Airway epithelial cell (primary cell): ENCODE measurements at places on chromosomes 6 and 20. TPM values are rescaled to one million over a fixed set of nuclear protein-coding genes. Genes with fewer than 3 reads are reported as not detected.

EPPIN gene
- not detected in 2 replicates for total RNA-seq

LCA5 gene
- total RNA-seq = 1.3 and 2.5 TPM in 2 replicates

BLOC1S5 gene
- total RNA-seq = 6.1 and 8.7 TPM in 2 replicates

GFRAL gene
- not detected in 2 replicates for total RNA-seq

KHDC1 gene
- total RNA-seq = 1.4 and 1.7 TPM in 2 replicates

CCN5 gene
- total RNA-seq = 0.28 and 0.63 TPM in 2 replicates

RSPO3 gene
- not detected in 2 replicates for total RNA-seq

MGME1 gene
- total RNA-seq = 14.6 and 15.2 TPM in 2 replicates

CCM2L gene
- total RNA-seq = not detected in 2 replicates

ECT2L gene
- total RNA-seq = not detected in 2 replicates

ARFGAP1 gene
- total RNA-seq = 44.6 and 46.3 TPM in 2 replicates

IMPG1 gene
- total RNA-seq = not detected in 2 replicates

CD24 gene
- total RNA-seq = 871 and 1,303 TPM in 2 replicates

CCDC170 gene
- total RNA-seq = 0.07 and 0.70 TPM in 2 replicates

BAG2 gene
- 1.6 and 1.7 TPM in 2 replicates for total RNA-seq

ANGPT4 gene
- total RNA-seq = not detected in 2 replicates

TP53TG5 gene
- total RNA-seq = not detected in 2 replicates

PRDM13 gene
- not detected in 2 replicates for total RNA-seq

KIAA1755 gene
- not detected in 2 replicates for total RNA-seq

BPIFB4 gene
- not detected in 2 replicates for total RNA-seq

PPIL6 gene
- 0.84 and 2.0 TPM in 2 replicates for total RNA-seq

DLK2 gene
- total RNA-seq = 11.9 and 21.3 TPM in 2 replicates

TNFRSF6B gene
- 31.8 and 39.1 TPM in 2 replicates for total RNA-seq

SASH1 gene
- 6.3 and 8.0 TPM in 2 replicates for total RNA-seq
